HTR-8/SVneo (cell line): ENCODE measurements at places on chromosomes 4 and X.

DNA sequence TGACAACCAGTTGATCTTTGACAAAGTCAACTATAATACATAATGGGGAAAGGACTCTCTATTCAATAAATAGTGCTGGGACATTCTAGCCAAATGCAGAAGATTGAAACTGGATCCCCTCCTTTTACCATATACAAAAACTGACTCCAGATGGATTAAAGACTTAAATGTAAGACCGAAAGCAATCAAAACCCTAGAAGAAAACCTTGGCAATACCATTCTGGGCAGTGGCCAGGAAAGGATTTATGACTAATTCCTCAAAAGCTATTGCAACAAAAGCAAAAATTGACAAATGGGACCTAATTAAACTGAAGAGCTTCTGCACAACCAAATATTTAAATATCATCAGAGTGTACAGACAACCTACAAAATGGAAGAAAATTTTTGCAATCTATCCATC, 185.1 kb downstream of the NPNT start:
- DNase-seq, result no peak

DNA sequence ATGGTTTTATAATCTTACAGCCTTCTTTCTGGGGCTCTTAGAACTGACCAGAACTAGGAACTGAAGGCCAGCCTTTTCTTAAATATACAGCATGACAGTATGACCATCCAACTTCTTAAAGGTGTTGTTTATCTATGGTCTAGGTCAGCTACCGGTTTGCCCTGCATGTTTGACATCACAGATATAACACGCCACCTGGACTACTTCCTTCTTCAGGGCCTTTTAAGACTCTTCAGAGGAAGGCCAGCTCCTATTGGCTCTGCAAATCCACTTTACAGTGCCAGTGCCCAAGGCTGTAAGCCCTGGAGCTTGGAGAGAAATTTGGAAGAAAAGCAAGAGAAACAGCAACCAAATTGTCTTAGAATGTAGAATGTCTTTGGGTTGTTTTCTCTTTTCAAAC, 185.5 kb downstream of the MGST2 start:
- DNase-seq, result no peak

DNA sequence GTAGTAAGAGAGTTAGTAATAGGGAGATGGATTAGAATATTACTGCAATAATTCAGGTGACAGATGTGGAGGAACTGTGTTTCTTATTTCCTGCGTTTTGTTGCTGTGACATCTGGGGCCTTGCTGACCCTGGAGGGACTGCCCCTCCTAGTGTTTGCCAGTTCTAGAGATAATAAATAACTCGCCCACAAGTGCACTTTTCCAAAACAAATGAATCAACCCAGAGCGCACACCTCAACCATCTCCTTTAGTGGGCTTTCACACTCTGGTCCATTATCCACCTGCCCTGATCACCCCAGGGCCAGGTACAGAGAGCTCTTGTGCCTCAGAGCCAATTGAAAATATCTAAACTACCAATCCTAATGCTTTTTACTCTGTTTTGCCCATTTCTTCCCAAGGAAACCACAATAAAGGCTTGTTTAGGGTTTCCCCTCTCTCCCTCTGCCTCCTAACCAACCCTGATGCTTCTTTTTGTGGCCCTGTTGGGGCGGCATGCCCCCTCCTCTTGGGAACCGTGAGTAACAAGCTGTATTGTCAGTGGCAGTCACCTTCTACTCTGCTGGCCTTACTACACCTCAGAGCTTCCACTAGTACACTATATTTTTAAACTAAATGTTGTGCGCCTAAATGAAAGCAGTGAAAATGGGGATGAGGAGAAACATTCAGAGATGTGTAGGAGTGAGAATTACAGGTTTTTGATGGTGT, 270.5 kb downstream of the TENM3 start:
- DNase-seq, result no peak

DNA sequence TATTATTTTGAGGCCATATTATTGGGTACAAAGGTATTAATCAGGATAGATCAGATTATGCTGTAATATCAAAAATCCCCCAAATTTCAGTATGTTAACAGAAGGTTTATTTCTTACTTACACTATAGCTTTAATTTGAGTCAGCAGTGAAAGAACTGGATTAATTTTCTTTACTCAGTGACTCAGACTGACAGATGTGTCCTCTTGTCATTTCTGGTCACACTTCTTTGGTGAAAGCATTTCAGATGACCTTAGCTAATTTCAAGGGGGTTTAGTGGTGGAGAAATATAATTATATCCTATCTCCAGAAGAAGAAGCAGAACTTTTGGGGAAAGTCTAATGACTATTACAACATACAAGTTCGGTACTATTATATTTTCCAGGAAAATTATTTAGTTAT, 12.4 kb downstream of the DDIT4L start:
- DNase-seq, result no peak

DNA sequence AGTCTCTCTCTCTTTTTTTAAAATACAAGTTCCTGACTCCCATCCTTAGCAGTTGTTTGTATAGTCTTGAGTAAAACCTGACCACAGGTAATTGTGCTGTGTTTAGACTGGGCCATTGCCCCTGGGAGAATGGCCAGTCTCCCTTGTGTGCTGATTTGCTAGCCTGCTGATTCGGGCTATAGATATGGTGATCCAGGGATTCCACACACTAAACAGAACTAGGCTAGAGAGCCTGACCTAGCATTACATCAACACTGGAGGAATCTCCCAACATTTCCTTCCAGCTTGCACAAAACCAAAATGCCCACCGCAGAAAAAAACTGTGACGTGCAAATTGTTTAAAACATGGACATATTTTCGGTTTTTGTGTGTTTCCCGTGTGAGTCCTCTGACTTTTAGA, 5.1 kb downstream of the UPRT start:
- no peak for DNase-seq

DNA sequence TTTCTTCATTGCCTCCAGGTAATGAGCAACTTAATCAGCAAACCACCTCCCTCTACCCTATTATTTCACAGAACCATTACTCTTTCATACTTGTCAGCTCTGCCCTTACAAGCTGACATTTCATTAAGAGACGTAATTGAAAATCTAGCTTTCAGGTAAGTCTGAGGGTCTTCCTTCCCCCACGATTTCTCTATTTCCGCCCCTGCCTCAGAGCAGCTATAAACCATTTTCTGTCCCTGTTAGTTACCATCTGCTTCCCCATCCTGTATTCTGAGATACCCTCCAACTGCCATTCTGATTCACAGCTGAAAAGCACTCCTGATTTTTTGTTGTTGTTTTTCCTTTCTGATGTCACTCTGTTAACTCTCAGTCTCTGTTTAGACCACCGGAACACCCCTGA, 37.1 kb downstream of the SH3RF1 start:
- DNase-seq, result no peak
